ENCODE measurements at places on chromosomes 13 and 19.

DNA sequence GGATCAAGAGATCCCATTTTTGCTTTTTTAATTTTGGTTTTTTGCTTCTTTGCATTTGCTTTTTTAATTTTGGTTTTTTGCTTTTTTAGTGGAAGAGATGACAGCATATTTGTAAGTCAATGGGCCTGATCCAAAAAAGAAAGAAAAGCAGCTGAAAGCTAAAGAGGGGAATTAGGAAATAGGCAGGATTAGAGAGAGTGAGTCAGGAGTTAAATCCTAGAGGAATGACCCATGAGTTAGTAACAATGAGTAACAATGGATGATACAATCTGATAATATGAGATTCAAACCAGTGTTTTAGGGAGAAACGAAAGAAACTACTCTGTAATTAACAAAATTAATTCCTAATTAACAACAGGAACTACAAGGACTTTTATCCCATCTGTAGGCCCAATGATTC, 111.2 kb upstream of the SGCG start:
- DNase-seq: no peak

DNA sequence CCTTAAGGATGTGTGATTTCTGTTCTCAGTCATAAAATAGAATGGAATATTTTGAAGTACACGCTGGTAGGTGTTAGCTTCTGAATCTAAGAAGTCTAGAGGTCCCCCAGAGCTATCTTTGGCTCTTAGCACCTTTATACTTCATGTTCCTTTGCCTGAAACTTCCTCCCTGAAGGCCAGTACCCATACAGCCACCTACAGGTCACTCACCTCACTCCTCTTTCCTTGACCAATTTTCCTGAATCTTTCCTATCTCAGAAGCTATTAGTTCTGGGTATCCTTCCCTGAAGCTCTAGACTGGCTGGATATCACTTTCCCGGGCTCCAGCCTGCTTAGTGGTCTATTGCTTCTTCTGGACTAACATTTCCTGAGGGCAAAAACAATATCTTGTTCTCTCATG, 93.4 kb upstream of the EDNRB start:
- no peak for DNase-seq

- DNase-seq: no peak
Measured at GRCh38 chr19:10114651-10115391, 3.3 kb downstream of the P2RY11 start.

DNA sequence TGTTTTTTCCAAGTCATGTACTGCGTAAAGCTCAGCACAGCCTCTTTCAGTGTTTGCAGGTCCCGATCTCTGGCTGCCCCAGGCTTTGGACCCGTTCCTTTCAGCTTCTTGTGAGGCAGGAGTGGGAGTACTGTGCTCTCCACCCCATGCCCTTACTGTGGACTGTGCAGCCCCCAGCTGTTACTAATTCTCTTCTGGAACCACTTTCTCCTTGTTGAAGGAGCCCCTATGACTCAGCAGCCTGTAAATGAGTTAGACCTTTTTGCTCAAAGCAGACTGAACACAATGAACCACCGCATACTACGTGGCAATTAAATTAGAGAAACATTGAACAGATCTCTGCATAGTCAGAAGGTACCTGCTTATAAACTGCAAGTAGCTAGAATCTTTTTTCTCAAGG, 39.0 kb downstream of the SERTM1 start:
- DNase-seq: no peak

DNA sequence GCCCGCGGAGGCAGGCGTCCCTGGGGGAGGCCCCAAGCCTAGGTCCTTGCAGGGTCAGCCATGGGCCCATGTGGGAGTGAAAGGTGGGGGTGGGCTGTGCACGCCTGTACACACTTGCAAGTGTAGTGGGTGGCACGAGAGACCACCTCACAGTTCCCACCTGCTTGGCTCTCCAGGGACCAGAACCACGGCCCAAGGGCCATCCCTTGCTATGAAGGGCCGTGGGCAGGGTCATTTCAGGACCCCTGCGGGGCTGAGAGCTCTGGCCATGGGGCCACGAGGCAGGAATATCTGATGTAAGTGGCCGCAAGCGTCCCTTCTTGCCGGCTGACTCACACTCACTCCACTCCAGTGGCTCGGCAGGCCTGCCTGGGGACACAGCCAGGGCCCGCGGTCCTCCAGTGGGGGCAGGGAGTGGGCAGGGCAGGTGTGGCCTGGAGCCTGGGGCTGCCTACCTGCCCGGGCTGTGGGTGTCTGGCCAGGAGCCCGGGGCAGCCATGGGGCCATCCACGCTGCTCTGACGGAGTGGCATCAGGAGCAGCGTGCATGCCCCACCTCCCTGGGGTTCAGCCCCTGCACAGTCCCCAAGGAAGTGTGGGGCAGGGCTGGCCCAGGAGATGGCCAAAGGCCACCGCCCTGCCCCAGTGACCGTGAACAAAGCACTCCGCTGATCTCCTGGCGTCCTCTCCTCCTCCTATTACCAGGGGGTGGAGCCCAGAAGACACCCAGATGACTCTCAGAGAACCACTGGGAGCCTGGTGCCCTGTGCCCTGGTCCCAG, 8.6 kb upstream of the MKNK2 start:
- DNase-seq: no peak

DNA sequence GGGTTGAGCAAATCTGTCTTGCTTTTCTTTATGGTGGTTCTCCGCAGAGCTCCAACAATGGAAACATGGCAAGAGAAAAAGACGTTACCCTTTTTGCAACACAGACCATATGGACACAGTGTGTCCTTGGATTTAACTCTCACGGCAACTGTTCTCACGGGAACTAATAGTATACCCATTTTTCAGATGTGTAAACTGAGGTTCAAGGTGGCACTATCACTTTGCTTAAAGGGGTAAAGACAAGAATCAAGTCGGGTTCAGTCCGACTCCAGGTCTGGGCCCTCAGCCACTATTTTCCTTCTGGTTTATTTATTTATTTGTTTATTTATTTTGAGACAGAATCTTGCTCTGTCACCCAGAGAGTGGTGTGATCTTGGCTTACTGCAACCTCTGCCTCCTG, 176.0 kb downstream of the CACNA1A start:
- no peak for DNase-seq

GRCh38 chr13:46057256-46058015, 4.9 kb upstream of the ZC3H13 start:
- no peak for DNase-seq

- DNase-seq: no peak
Measured at GRCh38 chr13:55087085-55087484, 2053.6 kb upstream of the PRR20A start.

DNA sequence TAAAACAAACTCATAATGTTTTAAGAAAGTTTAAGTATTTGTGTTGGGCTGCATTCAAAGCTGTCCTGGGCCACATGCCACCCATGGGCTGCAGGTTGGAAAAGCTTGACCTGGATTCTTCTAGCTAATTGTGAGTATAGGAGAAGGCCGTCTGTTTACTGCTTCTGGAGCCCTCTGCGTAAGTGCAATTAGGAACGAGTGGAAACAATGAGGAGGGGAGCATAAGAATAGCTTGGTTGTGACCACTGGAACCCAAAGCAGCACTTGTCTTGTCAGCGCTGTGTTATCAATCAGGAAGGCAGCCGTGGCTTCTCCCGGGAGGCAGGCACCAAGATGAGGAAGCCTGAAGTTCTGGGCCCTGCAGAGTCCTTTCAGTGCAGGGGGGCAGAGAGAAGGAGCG, 110.4 kb upstream of the MBNL2 start:
- no peak for DNase-seq

DNA sequence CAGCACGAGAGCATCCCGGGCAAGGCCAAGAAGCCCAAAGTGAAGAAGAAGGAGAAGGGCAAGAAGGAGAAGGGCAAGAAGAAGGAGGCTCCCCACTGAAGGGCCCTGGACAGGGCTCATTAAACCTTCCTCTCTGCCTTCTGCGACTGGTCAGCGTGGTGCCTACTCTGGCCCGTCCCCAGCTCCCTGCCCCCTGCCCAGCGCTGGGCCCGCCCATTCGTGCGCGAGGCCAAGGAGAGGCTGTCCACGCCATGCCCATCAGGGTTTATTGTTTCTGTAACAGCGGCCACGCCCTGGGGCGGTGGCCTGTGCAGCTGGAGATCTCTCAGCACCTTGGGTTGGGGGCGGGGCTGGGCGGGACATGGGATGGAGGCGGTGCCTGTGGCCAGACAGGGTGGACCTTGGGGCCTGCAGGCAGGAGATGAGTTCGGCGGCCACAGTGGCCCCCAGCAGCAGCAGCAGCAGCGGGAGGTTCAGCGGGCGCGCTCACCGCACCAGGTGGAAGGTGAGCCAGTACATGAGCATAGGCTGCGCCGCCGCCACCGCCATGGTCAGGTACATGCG, 897 bp downstream of the C19orf33 start:
- no peak for DNase-seq

GRCh38 chr19:31641591-31641990, 292.4 kb upstream of the TSHZ3 start:
- DNase-seq: no peak

DNA sequence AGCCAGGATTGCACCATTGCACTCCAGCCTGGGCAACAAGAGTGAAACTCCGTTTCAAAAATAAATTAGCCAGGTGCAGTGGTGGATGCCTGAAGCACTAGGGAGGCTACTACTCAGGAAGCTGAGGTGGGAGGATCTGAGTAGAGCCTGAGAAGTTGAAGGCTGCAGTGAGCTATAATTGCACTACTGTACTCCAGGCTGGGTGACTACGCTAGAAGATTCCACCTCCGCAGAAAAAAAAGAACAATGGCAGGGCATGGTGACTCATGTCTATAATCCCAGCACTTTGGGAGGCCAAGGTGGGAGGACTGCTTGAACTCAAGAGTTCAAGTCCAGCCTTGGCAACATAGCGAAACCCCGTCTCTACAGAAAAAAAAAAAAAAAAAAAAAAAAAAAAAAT, 20.5 kb downstream of the HAUS8 start:
- no peak for DNase-seq

DNA sequence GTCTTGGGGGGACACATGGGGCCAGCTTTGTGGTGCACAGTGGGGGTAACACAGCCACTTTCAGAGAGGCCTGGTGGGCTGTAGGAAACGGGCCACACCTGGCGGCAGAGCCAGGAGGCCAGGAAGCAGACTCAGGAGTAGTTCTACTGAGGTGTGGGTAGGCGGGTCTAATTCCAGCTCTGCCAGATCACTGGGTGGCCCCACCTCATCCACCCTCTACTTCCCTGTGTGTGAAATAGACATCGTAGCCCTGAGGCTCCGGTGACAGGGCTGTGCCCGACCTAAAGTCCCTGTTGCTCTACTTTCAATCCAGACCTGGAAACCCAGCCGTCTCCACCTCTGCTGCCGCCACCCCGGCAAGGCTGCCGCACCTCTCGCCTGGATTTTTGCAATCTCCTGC, 4.0 kb downstream of the NKPD1 start:
- no peak for DNase-seq

GRCh38 chr19:18809149-18809868, 18.2 kb upstream of the COMP start:
- DNase-seq: no peak

- no peak for DNase-seq
Measured at GRCh38 chr13:43964698-43965458, 85.2 kb downstream of the LACC1 start.

DNA sequence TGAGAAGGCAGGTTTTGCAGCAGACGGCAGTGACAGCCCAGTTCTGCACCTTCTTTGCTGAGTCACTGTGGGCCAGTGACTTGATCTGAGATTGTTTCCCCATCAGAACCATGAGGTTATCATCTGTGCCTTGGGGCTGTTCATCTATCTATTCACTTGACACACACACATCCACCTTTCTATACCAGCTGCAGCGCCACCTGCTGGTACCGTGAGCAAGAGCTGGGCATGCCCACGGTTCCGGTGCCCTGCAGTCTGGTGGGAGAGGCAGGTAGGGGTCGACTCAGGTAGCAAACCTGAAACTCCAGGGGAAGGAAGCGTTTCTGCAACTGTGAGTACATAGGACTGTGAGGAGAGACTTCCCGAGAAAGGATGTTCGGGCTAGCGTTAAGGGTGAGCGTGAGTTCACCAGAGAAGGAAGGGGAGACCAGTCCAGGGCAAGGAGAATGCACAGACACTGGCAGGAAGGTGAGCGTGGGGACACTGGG, 7.5 kb upstream of the LIN7B start:
- no peak for DNase-seq

DNA sequence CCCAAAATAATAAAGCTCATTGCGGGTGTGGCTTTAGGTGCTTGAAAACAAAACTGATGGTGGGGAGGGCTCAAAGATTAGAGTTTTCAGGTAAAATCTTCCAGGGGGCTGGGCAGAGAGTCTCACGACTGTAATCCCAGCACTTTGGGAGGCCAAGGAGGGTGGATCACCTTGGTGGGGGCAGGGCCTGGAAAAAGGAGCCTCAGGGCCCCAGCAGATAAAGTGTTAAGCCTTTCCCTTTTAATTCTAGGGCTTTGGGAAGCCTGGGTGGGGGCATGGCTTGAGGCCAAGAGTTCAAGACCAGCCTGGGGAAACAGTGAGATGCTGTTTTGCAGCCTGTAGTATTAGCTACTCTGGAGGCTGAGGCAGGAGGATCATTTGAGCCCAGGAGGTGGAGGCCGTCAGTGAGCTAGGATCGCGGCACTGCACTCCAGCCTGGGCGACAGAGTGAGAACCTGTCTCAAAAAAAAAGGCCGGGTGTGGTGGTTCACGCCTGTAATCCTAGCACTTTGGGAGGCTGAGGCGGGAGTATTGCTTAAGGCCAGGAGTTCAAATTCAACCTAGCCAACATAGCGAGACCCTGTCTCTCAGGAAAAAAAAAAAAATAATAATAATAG, 1.7 kb downstream of the IRGQ start:
- DNase-seq: no peak

DNA sequence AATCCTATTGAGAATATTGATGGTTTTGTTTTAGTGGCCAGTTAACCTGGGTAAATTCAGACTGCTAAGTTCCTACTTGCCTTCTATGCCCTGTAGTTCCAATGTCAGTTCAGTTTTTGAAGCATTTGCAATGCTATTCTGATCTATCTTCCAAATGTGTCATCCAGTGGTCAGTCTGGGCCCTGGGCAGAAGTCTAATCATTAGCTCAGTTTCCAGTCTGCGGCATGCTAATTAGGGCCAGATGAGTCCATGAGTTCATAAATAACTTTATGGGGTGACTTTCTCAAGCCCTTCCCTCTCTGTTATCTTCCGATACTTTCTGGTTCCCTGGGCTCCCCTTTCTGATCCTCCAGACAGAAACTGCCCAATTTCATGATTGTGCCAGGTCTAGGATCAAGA, 32.7 kb downstream of the FAM187B start:
- DNase-seq: no peak

GRCh38 chr13:32924886-32925285, 91.3 kb upstream of the KL start:
- no peak for DNase-seq

GRCh38 chr13:20053016-20053415, 94.5 kb downstream of the ZMYM2 start:
- no peak for DNase-seq

DNA sequence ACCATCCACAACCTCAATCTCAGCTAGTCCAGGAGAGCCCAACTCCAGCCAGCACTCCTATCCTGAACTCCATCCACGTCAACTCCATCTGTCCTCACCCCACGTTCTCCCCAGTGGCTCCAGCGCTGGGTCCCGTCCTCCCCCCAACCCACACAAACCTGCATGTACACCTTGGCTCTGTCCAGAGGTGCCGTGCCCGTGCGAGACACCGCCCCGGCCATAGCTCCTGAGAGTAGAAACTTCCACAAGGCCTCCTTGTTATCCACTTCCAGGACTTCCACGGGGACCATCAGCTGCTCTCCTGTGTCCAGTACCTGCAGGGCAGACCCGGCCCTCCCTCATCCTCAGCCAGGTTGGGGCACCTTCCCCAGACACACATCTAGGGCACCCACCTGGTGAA, 1.7 kb downstream of the SLC25A41 start:
- no peak for DNase-seq

GRCh38 chr19:2032296-2032941, 16.9 kb upstream of the BTBD2 start:
- no peak for DNase-seq

GRCh38 chr13:39692660-39693438, 37.4 kb downstream of the COG6 start:
- no peak for DNase-seq
